ENCODE measurements at places on chromosomes 5 and 9.
A peak's percentile ranks its signal among the peaks of the same experiment; 100 is the strongest.

DNA sequence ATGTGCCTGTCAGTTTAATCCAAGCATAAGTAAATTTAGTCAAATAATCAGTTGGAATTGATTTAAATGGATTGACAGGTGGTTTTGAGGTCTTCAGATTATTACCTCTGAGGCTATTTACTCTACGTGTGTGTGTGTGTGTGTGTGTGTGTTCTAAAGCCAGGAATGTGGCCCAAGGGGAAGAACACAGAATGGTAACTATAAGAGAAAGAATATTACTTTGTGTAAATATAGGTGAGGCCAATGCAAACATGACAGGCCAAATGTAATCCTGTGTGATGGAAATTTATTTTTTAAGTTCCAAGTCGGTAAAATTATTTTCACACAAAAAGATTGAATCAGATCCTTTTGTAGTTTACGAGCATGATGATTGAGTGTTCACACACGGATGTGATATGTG lies 390.0 kb downstream of the PLK2 start:
- no peak for DNase-seq

GRCh38 chr5:95530416-95530815 lies 24.4 kb downstream of the SKIC3 start:
- no peak for DNase-seq

GRCh38 chr5:141958113-141958512 lies at the start of gene PCDH12:
Gene PCDH12, minus strand, starts transcription at chr5:141958202. Its CDS starts 351 bp downstream, at chr5:141957851.
- DNase-seq, result no peak

DNA sequence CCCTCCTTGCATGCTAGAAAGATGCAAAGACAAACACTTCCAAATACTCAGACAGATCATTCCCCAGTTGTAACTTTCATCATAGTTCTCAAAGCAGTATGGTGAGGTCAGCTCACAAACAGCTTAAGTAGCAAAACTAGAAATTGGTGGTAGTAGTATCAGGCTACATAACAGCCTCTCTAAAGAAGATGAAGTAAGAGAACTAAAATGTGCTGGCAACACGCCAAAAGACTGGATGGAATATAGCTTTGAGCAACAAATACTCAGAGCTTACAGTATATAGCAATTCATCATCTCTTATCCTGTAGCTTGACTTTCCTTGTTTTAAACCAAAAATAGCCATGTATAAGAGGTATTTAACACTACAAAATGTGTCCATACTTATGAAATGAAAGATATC lies 7.5 kb downstream of the PFDN1 start:
- peak; percentile 93 for DNase-seq

Data from SK-N-MC (cell line).